ENCODE measurements at places on chromosomes 11 and 22. TPM values are rescaled to one million over a fixed set of nuclear protein-coding genes. Genes with fewer than 3 reads are reported as not detected.

Gene GLYATL2
- not detected for total RNA-seq

Gene PRG3
- total RNA-seq = not detected

Gene SF1
- 303 TPM for total RNA-seq

Gene CYP2D6
- total RNA-seq = 1.4 TPM

Gene PRR33
- total RNA-seq = 0.12 TPM

Gene MS4A6E
- not detected for total RNA-seq

DNA sequence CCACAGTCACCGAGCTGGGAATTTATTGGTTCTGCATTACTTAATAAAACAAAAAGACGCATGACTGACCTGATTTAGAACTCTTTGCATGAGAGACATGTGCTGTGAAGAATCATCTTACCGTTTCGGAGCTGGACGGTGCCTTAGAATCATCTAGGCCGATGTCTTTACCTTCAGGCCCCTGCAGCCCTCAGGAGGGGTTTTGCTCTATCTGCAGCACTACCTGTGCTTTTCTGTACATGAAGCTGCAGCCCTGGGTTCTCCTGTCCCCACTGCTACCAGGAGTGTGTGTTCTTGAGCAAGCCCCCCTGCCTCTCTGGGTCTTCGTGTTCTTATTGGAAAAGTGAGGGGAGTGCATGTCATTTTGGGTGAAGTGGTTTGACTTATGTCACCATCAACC lies 94.0 kb upstream of the OR4B1 start:
- DNase-seq = no peak

GRCh38 chr11:76654298-76654851 lies 16.2 kb downstream of the LRRC32 start:
- no peak for DNase-seq

DNA sequence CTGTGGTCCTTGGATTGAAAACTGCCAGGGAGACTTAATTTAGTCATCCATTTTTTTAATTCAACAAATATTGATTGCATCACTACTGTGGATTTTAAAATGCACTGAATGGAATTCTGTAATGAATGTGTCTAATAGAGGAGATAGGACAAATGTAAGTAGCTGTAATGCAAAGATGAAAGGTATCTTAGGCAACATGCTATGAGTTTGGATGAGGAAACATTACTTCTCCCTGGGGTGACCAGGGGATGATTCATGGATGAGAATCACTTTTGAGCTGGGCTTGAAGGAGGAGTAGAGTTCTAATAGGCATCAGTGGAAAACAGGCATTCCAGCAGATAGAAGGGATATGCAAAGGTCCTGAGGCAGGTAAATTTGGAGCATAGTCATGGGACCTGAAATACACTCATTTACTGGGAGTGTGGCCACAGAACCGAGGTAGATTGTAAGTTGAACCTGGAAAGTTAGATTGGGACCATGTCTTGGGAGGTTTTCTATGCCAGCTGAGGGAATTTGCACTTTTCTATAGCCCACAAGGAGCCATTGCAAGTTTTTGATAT lies 43.4 kb downstream of the PKNOX2 start:
- no peak for DNase-seq

DNA sequence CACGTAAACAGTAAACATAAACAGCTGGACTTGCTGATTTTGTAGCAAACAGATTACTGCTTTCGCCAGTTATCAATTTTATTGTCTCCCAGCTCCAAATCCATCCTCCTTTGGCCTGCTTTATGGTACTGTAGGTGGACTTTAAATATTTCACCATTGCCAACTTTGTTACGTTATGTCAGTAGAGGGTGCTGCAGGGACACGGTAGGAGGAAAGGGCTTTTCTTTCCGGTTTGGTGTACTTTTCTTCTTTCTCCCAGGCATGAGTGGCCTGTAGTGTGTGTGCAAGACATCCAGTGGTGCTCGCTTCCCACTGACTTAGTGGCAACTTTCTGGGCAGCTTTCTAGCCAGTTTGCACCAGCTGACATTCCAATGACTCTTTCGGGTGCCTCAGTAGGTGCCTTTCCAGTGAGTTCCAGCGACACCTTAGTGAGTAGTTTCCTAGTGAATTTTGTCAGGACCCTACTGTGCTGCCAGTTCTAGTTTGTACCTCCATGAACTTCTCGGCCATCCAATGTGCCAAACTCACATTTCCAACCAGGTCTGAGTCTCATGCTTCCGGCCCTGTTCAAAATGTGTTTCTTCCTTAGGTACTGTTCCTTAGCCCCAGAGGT lies 267.6 kb upstream of the TENM4 start:
- DNase-seq = no peak

DNA sequence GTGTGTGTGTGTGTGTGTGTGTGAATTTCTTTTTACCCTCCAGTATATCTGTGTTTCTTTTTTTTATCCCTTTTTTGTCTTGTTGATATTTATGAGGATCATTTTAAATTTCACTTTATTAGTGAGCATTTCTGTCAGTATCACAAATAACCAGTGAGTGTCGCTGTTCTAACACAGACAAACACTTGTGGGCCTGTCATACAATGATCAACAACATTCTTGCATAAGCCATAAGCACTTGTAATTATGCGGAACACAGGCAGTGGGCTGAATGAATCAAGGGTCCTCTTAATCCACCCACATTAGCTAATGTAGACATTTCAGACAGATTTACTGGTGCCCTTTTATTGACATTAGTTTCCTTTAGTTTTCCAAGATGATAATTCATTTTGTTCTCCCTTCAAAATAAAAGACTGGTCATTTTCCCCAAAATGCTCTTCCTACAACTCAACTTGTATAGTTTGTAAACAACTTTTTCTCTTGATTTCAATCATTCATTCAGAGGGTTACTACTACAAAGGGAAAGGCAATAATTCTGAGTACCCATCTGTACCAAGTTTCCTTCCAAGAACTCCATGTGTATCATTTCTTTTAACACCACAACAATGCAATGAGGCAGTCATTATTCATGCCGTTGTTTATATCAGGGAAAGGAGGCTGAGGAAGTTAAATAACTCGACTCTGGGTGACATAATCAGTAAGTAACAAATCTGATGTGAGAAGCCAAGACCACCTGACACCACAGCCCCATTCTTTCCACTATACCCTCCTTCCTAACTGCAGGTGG lies 34.5 kb upstream of the ANO3 start:
- no peak for DNase-seq

- DNase-seq = no peak
These were observed 723 bp upstream of the CD82 start for GRCh38 chr11:44564670-44565210.

DNA sequence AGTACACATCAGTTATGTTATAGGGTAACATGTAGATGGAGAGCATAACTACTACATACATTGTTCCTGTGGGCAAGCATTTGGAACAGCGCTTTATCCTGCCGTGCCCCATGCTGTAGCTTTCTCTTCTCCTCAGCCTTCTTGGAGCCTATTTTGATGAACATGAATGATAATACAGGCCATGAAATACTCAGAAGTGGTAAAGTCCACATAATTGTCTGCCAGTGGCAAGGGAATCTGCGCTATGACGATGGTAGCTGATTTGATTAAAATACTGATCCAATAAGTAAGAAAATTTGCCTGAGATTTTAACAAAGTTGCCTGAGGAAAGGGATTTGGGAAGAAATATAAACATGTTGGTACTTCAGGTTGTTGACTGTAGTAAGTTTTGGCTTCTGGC lies 23.3 kb downstream of the ALKBH3 start:
- no peak for DNase-seq

GRCh38 chr11:87368858-87369480 lies 331.2 kb downstream of the TMEM135 start:
- no peak for DNase-seq

DNA sequence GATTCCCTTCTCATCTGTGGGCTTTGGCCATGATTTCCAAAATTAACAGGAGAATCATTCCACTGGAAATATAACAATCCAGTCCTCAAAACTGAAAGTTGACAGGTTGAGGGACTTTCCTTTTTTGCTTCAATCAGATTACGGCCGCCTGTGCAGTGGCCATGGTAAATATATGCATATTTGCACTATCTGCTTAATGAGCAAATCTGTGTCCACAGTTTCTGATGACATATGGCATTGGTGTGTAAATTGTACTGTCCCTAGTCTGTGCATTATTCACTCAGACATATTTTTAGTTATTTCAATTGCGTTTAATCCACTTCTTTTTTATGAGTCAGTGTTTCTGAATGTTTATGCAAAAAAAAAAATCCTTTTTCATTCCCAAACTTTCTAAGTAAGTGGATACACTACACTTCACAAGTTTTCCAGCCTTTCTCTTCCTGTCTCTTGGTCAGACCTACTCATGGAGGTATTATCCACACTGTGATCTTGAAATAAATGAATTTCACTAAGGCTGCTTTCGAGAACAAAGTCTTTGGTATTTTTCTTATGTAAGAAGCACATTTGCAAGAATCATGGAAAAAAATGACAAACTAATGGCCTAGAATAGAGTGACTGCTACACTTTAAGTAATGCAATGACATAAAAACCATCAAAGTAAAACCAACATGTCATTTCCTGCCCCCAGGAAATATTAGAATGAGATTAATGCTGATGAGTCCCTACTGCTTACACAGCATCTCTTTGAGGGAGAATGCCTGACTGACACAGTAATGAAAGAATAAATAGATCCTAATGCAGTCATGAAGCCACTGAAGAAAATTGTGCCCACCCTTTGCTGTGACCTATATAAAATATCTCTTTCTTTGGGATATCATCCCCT lies 76.4 kb upstream of the MTNR1B start:
- DNase-seq = no peak

DNA sequence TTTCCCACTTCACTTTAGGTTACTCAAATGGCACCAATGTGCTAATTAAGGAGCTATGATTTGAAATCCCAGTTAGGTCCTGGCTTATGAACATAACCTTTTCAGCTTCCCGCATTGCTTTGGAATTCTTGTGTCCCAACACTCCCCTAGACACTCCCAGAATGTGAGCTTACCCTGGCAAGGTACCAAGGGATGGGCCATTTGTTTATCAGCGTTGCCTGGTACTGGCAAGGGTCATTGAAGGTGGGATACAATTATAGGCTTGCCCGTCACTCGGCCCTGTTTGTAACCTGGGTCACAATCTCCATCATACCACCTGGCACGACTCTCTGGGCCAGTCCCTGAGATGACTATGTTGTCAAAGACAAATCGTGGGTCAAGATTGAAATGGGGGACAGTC lies 5.4 kb downstream of the CSRP3 start:
- no peak for DNase-seq

GRCh38 chr11:129861702-129862522 lies 33.5 kb downstream of the NFRKB start:
- DNase-seq = no peak

DNA sequence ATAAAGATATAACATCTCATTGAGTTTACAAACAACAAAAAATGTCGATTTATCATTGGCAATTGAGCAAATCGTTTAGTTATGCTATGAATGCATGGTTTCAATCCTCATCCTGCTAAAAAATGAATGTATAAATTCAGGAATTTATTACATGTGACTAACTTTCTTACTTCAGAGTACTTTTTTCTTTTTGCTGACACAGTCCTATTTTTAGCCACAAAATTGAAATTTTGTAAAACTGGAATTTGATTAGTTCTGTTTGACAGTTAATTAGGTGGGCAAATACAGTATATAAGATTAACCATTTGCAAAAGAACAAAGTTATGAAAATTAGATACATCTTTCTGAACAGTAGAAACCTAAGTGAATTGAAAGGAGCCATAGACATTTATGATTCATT lies 925.0 kb upstream of the CHORDC1 start:
- DNase-seq = no peak

DNA sequence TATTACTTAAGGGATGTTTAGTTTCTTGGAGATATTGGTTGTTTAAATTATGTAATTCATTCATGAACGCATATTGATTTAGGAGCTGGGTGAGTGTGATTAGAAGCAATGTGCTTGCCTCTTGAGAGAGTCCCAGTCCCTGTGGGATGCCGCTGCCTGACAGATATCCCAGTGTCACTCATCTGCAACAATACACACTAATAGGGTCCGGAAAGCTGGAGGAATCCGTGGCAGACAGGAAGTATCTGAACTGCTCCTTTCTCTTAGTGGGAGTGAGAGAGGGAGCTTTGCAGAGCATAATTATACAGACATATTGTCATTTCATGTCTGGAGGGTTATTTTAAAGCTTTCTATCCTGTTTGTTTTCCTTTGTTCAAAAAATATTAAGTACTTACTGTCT lies 17.4 kb downstream of the AMOTL1 start:
- DNase-seq = no peak

DNA sequence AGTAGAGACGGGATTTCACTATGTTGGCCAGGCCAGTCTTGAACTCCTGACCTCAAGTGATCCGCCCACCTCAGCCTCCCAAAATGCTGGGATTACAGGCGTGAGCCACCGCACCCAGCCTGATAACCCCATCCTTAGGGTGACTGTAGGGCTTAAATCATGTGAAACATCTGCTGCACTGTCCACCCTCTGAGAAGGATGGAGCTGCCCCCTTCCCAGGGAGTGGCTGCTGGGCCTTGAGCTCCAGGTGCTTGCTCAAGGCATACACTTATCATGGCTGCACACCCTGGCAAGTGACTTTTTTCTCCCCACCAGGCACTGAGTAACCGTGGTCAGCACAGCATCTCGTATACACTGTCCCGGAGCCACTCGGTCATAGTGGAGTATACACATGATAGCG lies 5.3 kb downstream of the PELI3 start:
- no peak for DNase-seq

DNA sequence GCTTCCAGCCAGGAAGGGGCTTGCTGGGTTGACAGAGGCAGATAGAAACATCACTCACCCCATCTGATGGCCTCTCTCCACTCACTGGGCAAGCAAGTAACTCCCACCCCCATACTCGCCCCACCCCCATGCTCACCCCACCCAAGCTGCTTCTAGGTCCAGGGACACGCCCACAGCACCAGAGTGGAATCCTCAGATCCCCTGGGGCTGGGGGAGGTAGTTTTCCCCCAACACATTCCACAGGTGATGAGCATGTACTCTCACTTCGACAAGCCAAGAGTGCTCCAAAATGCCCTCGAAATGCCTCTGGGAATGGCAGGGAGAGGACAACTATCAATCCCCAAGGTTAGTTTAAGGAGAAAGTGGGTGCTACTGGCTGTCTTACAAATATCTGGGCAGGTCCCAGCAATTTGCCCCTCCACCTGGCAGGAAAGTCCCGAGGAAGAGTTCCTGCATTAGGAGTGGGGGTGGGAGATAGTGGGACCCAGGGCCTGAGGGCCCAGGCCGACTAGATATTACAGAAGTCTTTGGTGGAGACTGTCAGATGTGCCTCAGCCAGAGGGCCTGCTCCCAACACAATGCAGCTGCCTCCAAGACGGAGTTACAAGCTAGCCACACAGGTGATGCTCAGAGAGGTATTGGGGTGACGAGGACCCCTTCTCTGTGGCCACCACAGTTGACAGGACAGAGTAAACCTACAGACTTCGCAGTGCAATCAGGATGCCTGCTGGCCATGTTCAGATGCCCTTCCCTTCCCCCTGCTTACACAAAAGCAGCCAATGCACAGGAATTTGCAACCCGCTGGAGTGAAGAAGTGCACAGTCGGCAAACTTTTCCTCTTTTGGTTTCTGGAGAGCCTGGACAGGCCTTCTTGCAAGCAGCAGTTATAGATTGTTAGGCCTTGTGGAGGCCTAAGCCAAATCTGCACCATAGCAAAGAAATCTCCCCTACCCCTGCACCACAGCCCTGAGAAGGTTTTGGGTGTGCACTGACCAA lies 2.9 kb upstream of the LMO1 start:
- DNase-seq = no peak

Measured in activated naive CD4-positive, alpha-beta T cell treated with anti-CD3 and anti-CD28 coated beads for 36 hours (primary cell).